ENCODE measurements at places on chromosomes 4 and X.

DNA sequence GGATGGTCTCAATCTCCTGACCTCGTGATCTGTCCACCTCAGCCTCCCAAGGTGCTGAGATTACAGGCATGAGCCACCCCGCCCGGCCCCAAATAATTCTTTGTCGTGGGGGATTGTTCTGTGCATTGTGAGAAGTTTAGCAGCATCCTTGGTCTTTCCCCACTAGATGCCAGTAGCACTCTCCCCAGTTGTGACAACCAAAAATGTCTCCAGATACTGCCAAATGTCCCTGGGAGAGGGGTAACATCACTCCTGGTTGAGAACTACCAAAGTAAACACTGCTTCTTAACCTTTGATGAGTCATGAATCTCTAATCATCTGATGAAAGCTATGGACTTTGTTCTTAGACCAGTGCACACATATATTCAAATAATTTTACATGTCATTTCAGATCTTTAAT, 90.7 kb upstream of the BRS3 start:
- no peak for DNase-seq

- peak; percentile 69 for DNase-seq
Measured at GRCh38 chrX:1535241-1536041, 1.5 kb downstream of the P2RY8 start.

DNA sequence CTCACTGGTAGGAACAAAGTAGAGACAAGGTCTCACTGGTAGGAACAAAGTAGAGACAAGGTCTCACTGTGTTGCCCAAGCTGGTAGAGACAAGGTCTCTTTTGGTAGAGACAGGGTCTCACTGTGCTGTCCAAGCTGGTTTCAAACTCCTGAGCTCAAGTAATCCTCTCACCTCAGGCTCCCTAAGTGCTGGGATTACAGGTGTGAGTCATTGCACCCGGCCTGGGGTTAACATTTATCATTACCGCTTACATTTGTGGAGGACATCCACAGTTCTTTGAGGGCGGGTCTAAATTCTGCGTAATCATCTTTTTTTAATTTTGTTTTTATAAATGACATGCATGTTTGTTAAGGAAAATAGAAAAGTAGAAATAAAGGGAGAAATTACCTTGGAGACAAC, 12.0 kb downstream of the RAB33B start:
- DNase-seq: no peak

- DNase-seq: no peak
Measured at GRCh38 chr4:26727844-26728243, 132.8 kb upstream of the STIM2 start.

GRCh38 chr4:86141161-86141560, 218.7 kb downstream of the MAPK10 start:
- DNase-seq: no peak

GRCh38 chrX:46796574-46797191, 37.8 kb upstream of the SLC9A7 start:
- DNase-seq: no peak

DNA sequence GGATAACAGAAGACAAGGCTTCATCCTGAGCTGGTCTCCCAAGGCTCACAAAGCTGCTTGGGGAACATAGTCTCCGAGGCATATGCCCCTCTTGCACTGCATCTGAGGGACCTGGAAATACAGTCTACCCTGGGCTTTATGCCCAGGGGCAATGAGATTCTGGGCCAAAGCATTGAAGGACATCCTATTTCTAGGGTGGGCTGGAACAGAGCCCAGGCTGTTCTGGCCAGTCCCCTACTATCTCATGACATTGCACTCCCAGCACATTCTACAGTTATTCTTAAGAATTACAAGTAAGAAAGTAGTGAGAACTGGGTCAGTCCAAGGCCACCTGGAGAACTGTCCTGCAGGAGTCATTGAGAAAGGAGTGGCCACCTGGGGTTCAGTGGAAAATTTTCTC, 107.6 kb downstream of the USP46 start:
- no peak for DNase-seq

- DNase-seq: no peak
Measured at GRCh38 chr4:8325291-8325973, 55.9 kb downstream of the HTRA3 start.

DNA sequence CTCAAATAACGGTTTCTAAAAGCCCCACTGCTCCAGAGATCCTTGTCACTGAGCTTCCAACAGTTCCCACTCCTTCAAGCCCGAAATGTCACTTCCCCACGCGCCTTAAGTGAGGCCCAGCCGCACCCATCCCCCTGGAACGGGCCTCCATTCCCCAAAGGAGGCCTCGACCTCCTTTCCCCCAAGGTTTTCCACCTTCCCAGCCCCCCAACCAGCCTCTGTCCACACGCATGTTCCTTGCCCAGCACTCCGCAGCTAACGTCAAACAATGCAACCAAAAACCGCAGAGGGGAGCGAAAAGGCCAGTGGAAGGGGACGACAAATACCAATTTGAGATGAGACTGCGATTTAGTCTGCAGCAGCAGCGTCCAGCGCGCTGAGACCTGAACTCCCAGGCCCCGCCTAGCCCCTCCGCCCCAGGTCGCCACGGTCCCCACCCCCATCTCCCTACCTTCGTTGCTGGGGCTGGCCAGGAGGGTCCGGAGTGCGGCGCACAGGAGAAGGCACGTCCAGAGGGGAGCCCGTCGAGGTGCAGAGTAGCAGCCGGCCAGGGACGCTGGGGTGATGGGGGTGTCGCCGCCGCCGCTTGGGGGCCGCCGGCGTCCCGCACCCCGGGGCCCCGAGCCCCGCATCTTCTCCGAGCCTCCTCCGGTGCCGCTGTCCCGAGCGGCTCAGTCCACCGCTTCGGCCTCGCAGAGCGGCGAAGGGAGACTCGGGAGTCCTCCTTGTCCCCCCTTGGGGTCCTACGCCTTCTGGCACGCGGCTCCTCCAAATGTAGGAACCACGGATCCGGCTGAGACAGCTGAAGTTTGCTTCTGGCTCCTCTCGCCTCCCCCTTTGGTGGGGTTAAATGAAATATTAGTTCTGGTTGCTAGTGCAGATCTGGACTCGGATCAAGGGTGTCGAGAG, 924 bp downstream of the EPHA5 start:
- no peak for DNase-seq

- DNase-seq: no peak
Measured at GRCh38 chr4:78610546-78611214, 59.1 kb downstream of the ANXA3 start.

Measured in vagina (tissue), 2 donors.